Common myeloid progenitor, CD34-positive (primary cell): ENCODE measurements at places on chromosomes 6 and 20.

DNA sequence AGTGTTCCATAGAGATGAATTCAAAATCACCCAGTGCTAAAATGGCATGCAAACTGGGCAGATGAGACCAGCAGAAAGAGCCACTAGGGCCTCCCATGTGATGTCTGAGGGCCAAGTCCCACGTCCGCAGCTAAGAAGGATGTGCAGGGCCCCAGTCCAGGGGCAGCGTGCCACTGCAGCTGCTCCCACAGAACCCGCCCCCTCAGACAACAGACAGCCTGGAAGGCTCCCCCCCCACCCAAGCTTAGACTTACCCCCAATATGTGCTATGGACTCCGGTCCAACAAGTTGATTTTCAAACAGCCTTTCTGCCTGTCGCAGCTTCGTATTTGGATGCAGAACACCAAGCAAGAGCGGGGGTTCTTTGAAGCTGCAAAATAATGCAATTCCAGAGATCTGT lies 14.0 kb downstream of the APMAP start:
- no peak for DNase-seq

- no peak for DNase-seq
Observed at GRCh38 chr20:44609006-44609515, 26.7 kb downstream of the PKIG start.

DNA sequence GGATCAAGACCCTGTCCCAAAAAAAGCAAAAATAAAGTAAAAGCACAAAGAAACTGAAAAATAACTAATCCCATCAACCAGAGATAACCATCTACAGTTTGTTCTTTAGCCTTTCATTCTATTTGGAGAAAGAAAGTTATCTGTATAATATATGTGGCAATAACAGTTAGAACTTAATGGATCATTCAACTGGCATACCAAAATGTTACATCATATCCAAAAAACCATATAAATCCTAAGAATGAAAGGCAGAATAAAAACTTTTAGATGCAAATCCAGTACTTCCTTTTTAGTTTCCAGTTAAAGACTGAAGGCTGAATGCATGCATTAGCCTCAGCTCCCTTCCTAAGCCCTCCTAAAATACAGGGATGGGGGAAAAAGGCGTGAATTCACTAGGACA lies 25.2 kb downstream of the ILRUN start:
- DNase-seq: peak; percentile 26

DNA sequence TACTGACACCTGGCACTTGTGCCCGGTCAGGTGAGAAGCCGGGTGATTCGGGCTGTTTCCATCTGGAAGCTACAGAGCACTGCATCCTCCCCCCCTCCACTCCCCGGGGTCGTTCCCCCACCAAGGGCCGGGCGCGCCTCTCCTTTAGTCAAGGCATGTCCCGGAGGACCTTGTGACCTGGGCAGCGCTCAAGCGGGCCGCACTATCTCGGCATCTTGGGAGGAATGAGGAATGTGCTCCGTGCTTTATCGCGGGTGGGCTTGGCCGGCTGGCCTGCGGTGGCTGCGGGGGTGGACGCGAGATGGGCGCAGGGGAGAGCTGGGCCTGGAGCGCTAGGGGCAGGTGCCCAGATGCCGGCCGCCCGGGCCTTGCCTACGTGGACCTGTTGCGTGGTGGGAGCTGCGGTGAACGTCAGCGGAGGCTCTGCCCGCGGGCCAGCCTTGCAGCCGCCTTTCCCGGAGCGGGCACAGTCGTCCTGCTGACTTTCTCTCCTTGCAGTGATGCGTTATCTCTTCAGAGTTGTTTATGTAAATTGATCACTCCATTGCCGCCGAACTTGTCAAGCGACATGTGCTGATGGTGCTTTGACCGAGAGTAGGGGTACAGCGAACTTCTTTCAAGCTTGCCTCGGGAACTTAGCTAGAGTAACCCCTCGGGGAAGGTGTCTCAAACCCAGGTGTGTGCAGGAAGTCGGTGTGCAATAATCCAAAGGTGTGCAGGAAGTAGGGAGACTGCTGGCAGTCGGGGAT lies 1.1 kb downstream of the LRRC1 start:
- DNase-seq: peak; percentile 27

DNA sequence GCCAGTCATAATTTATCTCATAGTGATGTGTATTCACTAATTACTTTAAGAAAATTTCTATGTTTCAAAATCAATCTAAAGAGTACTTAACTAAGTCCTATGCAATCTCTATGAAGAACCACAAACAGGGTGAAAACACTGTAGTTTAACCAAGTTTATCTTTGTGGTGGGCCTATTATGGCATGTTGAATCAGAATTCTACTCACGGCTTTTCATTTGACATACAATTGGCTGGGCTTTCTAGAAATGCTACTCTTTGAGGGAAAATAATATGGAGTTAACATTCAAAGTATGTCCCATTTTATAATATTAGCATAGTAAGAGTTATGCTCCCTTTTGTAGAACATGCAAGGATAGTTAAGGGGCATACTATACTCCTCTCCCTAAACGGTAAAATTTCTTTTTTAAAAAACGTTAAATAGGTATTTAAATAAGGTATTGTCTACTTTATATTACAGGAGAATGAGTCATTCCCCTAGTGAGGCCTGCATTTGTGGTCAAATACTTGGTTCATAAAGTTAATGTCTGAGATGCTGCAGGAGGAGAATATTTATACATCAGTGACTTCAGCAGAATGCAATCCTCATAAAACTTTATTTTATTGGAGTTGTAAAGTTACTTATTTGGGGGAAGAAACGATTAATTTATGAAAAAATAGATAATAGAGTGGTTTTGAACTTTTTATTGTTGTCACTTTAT lies 1.8 kb downstream of the MOXD1 start:
- DNase-seq: no peak

DNA sequence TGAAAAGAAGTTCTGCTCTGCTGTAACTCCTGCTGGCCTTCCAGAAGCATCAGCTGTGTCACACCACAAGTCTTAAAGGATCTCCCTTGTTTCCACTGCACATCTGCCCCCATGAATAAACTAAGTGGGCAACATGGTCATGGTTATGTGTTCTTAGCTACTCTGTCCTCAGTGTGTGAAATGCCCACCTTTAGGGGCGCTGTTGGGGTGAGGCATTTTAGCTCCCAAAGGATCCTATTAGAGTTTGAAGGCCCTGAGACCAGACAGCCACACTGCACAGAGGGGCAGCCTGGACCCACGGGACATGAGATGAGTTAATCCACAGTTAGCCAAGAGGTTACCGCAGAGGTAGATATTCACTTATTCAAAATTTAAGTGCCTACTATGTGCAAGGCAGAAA lies 294.3 kb upstream of the QKI start:
- DNase-seq: no peak

DNA sequence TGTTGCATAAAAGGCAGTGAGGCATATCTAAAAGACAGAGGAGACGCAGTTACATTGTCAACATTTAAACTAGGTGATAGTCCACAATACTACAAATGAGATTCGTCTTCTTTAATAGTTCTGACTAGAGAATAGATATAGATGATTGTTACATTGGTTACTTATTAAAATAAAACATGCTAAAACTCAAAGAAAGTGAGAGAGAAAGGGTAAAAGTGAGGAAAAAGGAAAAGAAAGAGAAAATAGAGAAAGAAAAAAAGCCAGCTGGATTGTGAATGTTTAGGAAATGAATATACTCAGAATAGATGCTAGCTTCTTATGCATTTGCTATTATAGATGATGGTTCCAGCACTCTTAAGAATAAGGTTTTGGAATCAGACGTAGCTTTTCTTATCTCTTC lies 27.7 kb upstream of the FAM162B start:
- no peak for DNase-seq

DNA sequence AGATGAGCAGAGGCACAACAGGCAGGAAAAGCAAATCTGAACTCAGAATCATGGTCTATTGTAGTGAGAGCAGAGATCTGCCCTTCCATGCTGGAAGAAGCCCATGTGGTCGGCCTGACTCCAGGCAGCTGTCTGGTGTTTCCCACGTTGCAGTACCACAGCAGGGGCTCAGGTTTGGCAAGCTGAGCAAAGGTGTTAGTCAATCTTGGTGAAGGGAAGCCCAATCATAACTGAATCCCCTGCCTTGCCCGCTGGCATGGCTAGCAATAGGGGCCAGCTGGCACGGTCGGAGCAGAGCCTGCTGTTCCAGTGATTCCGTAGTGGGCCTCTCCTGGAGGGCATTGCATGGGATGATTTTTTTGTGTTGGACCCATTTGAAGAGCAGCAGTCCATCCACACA lies 17.8 kb upstream of the CCR6 start:
- no peak for DNase-seq

GRCh38 chr6:128057541-128057940 lies 156.7 kb upstream of the THEMIS start:
- no peak for DNase-seq

DNA sequence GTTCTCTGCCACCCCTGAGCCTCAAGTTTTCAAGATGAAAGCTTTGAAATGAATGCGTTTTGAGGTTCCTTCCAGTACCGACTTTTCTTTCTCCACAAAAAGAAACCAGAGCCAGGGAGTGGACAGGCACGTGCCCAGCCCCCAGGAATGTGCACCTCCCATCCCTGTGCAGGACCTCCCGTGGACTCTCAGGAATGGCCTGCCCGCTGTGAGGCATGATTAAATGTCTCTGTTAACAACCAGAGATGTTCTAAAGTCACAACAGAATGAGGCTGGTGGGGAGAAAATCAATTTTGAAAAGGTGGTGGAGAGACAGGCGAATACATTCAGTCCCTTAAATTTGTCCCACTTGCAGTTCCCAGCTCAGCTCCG lies 1.5 kb downstream of the TGM3 start:
- no peak for DNase-seq

DNA sequence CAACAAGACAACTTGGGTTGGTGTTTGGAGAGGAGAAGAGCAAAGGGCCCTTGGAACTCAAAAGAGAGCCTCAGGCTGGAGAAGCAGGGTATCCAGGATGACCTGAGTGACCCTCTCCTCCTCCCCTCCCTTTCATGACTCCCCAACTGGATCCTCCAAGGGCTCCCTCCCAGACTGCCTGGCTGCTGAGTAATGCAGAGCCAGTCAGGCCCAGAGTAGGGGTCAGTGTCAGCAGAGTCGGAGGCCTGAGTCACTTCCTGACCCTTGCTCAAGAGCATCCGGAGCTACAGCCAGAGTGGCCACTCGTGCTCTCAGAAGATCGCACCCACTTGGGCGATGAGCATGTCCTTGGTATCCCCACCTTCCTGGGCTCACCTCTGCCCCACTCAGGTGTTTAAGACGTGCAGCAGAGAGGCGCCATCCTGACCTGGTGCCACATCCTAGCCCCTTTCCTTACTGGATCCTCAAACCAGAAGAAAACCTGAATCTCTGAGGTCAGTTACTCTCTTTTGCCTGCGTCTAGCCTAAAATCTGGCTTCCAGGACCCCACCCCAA lies 2.8 kb upstream of the MAPK13 start:
- no peak for DNase-seq

GRCh38 chr6:88840796-88841539 lies 122.5 kb downstream of the RNGTT start:
- no peak for DNase-seq

GRCh38 chr20:43926287-43927050 lies 11.8 kb downstream of the TOX2 start:
- DNase-seq: no peak

DNA sequence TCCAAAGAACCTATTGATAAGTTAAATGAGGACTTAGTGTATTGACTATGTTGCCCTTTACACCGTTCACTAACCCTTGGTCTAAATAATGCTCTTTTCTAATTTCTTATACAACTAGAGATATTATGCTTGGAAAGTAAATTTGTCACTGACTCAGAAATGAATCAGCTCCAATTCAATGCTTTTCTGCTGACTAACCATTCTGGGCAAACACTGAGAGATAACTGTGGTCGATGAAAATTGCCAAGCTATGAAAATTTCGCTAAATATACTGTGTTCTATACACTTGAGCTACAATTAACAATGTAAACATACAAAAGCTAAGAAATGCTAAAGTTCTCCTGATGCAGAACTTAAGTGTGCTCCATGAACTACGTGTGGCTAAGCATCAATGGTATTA lies 23.1 kb upstream of the FBXO9 start:
- DNase-seq: no peak
